NAMALWA (cell line): ENCODE measurements at places on chromosomes 1 and 21.

DNA sequence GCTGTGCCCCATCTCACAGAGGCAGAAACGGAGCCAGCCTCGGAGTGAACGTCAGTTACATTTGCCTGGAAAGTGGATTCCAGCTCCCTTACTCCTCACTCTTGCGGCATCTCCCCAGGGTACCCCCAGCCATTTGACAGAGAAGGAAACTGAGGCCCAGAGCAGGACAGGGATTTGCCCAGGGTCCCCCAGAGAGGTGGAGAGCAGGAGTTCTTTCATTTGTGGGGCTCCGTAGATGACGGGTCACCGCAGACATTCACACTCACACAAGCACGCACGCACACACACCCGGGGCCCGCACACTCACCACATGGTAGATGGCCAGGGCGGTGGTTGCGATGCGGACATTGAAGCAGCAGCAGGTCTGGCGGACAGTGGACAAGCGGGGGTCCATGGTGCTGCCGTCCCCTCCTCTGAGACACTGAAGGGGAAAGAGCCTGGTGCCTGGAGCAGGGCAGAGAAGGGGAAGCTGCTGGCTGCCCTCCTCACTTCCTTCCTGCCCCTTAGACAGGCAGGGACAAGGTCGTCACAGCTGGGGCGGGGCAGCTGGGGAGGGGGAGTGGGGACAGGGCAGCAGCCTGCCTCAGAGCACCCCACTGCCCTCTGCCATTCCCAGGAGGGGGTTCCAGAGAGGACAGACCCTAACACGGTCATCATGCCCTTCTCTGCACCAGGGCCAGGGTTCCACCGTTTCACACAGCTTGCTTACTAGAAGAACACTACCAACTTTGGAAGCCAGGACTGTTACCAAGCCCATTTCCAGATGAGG is at the start of gene LAPTM5:
Gene LAPTM5 (minus strand): TSS at position 423 of the 769 bp plus-strand sequence. CDS start 29 bp downstream, at position 394.
- DNase-seq, result peak; percentile 77

DNA sequence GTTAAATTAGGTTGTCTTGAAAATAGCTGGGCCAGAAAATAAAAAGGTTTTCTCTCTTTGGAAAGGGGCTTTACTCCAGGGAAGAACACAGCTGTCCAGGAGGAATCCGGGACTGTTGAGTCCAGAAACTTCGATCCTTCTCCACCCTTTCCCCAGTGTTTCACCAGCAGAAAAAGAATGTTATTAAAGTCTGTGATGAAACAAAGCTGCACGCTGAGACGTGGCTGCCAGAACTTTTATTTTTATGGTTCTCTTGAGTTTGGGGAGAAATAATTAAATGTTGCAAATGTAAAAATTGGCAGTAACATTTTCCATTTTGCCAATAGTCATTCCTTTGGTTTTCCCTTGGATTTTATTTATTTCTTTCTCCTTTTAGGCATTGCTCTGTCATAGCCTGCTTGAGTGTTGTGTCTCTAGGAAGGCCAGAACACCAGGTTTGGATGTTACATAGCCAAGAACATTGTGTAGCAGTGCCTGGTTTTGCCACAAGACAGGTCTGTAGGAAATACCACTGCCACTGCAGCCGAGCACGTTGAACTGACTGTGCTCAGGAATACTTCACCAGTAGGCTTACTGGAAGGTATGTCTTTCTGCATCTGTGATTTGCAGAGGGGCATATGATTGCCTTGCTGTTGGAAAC is 87.4 kb downstream of the ROR1 start:
- no peak for DNase-seq

DNA sequence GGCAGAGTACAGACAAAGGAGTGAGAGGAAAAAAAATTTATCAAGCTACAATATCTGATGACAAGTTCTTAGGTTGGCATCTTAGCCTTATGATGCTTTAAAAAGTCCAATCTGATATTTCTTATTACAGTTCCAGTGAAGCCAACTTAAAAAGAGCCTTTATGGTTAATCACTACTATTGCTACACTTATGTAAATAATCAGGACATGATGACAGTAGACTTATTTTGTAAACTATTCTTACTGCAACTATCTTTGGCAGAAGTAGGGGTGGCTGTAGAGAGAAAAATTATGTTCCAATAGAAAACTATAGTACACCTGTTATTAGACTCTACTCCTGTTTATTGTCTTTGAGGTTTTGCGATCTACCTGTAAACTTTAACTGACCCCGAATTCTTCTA is 25.8 kb upstream of the NUF2 start:
- no peak for DNase-seq

GRCh38 chr1:56194701-56195300 is 384.6 kb downstream of the PLPP3 start:
- DNase-seq, result no peak

GRCh38 chr1:33468531-33468930 is 3.9 kb upstream of the ZSCAN20 start:
- DNase-seq, result no peak

DNA sequence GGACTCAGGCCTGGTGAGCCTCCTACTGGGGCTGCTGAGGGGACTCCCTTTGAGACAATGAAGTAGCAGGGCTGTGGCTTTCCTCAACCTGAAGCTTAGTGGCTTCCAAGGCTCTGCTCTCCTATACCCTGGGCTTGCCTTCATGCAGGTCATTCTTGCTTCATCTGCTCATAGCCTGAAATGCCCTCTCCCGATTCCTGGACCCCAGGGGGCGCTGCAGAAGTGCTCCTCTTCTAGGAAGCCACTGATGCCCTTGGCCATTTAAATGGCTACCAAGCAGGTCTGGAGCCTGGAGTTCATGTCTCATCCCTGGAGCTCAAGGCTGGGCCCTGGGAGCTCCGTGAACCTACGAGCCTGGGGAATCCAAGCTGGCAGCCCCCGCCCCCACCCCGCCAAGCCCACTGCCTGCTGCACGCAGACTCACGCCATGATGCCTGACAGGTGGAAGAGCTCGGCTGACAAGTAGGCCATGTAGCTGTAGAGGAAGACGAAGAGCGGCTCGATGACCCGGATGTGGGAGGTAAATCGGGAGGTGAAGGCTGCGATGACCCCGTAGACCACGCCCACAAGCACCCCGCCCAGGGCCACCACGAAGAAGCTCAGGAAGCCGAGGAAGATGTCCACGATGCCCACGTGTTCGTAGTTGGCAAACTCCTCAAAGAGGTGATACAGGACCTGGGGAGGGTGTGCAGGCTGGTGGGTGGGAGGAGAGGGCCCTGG is 45.7 kb downstream of the SLC9A1 start:
- peak; percentile 44 for DNase-seq

- no peak for DNase-seq
Observed at GRCh38 chr1:119409731-119410130, 5.2 kb upstream of the HSD3B2 start.

DNA sequence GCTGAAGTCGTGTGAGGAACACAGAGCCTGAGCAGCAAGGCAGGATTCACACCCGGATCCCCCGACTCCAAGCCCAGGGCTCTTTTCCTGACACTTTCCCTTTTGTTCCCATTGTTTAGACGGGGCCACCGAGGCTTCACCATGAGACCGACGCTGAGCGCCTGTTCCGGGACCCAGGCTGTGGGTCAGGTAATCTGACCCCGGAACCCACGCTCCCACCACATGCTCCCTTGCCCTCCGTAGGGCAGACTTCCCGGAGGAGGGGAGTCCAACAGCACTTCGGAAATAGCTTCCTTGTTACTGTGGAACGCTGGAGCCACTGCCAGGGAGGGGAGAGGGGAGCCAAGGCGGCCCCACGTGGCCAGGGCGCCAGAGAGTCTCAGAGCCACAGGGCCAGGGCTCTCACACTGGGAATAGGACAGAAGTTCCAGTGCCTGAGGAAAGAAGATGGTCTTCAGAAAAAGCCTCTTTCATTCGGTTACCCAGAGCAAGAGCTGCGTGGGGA is 18.4 kb downstream of the RUNX3 start:
- DNase-seq, result no peak

GRCh38 chr1:28534671-28535070 is 18.2 kb upstream of the TRNAU1AP start:
- no peak for DNase-seq

GRCh38 chr1:10319750-10320149 is 79.1 kb upstream of the PGD start:
- DNase-seq, result no peak

- DNase-seq, result no peak
Observed at GRCh38 chr1:214739621-214740238, 136.7 kb downstream of the CENPF start.

DNA sequence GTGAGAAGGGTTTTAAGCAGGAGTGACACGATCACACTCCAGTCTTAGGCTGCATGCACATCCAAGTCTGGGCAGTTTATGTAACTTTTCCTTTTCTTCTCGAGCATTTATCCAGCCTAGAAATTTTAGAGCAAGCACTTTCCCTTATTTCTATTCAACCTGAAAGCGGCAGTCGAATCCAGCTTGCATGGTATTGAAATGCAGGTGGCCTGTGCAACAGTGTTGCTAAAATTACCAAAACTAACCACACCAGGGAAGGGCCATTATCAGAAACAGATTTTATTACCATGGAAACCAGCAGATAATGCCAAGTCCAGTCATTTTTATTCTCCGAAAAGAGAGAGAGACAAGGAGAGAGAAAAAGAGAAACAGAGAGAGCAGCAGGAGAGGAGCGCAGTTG is 179.9 kb upstream of the ZC3H12A start:
- no peak for DNase-seq

DNA sequence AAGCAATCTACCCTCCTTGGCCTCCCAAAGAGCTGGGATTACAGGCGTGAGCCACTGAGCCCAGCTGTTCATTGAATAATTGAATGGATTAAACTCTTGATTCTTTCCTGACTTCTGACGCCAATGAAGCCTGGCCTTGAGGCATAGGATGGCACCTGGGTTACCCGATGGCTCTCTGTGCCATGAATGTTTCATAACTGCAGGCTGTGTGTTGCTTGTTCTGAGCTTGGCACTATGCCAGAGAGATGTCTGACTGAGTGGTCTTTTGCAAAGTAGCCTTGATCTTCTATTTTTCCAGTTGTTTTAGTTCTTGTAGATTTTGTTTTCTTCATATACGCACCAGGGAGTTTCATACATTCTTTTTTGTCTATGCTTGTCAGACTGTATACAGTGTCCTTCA is 38.5 kb upstream of the AK4 start:
- no peak for DNase-seq

DNA sequence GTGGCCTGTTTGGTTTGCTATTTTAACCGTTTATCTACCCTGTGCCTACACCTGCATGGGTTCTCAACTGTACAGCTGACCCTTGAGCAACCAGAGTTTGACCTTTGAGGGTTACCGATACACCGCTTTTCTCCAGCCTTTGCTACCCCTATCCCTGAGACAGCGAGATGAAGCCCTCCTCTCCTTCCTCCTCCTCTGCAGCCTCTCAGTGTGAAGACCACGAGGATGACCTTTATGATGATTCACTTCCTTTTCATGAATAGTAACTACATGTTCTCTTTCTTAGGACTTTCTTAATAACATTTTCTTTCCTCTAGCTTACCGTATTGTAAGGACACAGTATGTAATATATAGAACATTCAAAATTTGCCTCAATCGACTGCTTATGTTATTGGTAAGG is 14.5 kb upstream of the RNF187 start:
- DNase-seq, result no peak

GRCh38 chr1:184163674-184164465 is 112.3 kb downstream of the TSEN15 start:
- DNase-seq, result no peak

DNA sequence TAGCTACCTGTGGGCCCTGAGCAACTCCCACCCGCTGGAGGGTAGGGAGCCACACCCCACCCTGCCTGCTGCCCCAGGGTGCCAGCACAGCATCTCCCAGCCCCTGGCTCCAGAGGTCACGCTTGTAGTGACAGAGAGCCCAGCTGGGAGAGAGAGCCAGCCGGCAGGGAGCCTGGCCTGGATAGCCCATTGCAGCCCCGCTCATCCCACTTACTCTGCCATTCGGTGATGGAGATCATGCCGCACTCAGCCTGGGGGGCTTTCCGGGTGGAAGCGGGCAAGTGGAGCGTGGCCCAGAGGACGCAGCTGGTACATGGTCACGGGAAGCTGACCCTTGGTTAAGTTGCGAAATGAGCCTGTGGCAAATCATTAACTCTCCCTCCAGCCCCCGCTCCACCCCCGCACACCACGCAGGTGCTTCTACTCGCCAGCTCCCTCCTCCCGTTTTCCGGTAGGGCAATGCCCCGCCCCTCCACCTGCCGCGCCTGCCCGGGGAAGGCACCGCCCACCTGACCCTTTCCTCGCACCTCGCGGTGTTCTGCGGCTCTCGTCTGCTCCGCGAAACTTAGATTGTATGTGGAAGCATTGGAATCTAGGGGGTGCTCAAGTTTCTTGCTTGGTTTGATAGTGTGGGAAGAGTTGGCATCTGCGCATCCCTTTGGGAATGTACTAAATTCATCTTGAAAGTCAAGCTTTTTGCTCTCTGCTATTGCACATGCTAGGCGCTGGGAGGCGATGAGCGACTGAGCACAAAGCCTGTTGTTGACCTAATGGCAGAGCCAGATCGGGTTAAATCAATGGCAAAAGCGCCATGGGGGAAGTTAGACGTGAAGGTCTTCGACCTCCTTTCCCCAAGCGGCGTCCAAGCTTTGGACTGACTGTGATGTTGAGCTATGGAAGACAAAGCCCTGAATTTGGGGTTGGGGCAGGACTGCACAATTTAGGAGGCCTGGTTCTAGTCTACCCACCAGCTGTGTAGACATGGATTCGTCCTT is at the start of gene GOLT1A:
Gene GOLT1A (minus strand): TSS at position 321 of the 995 bp plus-strand sequence. CDS start 82 bp downstream, at position 239.
- DNase-seq, result no peak

- DNase-seq, result peak; percentile 9
Observed at GRCh38 chr1:48216941-48217340, 5.6 kb upstream of the SLC5A9 start.

GRCh38 chr21:26194326-26194725 is 23.8 kb upstream of the APP start:
- no peak for DNase-seq

DNA sequence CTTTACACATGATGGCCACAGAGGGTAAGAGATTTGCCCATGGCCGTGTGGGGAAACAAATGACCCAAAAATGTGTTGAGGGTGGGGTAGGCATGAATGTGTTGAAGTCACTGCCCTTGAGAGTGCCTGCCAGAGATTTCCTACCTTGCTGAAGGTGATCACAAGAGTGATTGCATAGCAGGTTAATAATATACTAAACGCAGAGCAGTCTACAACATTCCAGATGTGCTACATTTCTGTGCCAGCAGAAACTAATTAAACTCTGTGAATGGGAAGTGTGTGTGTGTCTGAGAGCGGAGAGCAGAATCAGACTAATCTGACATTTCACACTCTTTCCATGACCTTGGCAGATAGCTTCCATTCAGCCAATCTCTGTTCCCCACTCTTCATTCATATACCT is 93.3 kb upstream of the CD53 start:
- DNase-seq, result no peak

- no peak for DNase-seq
Observed at GRCh38 chr1:90955769-90956168, 66.1 kb downstream of the ZNF644 start.

- DNase-seq, result no peak
Observed at GRCh38 chr1:183554577-183554976, 35.7 kb downstream of the NCF2 start.

DNA sequence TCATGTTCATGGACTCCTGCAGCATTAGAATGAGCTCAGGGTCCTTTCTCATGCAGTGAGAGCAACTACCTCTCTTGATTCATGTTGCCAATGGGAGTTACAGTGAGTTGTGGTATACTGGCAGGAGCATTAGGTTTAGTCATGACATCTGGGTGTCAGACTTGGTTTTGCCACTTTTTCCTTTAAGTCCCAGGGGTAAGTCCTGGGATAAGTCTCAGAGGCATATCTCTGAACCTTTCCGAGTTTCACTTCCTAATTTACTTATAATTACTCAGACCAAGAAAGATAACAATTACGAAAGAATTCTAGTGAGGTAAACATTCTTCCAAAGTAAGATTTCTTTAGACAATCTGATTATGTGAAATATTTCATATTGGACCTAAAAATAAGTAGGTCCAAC is 606.0 kb downstream of the SMYD3 start:
- no peak for DNase-seq
